A673 (cell line): ENCODE measurements at places on chromosomes 5 and 9.
A peak's percentile ranks its signal among the peaks of the same experiment; 100 is the strongest.

- DNase-seq: no peak
Measured at GRCh38 chr9:90916147-90916734, 114.6 kb downstream of the SYK start.

GRCh38 chr9:69012696-69013381 lies 1.1 kb downstream of the PRKACG start:
- no peak for DNase-seq

- DNase-seq: peak; percentile 29
Measured at GRCh38 chr9:14935964-14936363, 25.7 kb upstream of the FREM1 start.

GRCh38 chr5:123610665-123611405 lies 98.9 kb downstream of the CSNK1G3 start:
- DNase-seq: peak; percentile 65

- DNase-seq: peak; percentile 71
Measured at GRCh38 chr5:50667023-50667652, 701 bp downstream of the PARP8 start.

- DNase-seq: no peak
Measured at GRCh38 chr5:10645671-10646070, 81.8 kb downstream of the ANKRD33B start.

GRCh38 chr9:69745716-69746437 lies 13.9 kb downstream of the PTAR1 start:
- peak; percentile 17 for DNase-seq

DNA sequence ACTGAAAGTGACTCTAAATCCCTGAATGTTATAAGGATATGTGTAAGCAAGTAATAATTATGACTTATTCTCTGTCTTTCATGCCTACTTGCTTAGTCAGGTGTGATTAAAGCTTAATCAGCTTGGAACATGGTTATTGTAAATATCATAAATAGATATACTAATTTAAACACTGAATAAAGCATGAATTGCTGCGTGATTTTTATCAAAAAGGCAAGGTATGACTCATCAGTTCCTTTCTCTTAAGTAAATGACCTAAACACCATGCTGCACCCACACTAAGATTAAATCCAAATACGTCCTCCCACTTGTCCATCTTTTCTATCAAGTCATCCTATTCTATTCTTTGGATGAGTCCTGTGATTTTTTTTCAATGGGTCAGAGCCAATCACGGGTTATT lies 124.6 kb upstream of the MTAP start:
- peak; percentile 0 for DNase-seq

GRCh38 chr9:37364751-37365360 lies 57.6 kb upstream of the GRHPR start:
- no peak for DNase-seq

DNA sequence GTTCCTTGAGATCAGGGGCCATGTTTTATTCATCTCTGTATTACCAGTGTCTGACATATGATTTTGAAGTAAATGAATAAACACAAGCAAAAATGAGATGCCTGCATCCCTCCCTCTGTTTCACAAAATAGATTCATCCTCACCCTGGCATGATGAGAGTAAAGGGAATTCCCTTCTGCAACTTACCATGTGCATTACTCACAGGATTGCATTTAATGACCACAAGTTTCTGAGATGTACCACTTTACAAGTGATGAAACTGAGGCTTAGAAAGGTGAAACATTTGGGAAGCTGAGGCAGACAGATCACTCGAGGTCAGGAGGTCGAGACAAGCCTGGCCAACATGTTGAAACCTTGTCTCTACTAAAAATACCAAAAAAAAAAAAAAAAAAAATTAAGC lies 74.2 kb upstream of the TNFSF8 start:
- no peak for DNase-seq

DNA sequence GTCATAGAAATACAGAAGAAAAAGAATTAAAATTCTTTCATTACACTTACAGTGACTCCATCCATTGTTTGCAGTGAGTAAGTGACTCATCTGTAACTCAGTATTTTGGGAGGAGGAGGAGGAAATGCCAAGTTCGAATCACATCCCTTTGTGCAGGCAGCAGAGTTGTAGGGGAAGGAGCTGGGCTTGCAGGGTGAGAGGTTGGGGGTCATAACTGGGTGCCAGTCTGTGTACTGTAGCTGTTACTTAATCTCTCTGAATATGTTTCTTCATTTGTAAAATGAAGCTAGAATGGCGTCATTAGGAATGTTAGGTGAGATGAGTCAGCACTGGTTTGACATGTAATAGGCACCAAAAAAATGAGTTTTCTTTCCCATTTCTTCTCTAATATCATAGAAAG lies 235.7 kb upstream of the ADAMTSL1 start:
- DNase-seq: no peak

- no peak for DNase-seq
Measured at GRCh38 chr9:30574355-30575151, 1809.9 kb upstream of the ACO1 start.

DNA sequence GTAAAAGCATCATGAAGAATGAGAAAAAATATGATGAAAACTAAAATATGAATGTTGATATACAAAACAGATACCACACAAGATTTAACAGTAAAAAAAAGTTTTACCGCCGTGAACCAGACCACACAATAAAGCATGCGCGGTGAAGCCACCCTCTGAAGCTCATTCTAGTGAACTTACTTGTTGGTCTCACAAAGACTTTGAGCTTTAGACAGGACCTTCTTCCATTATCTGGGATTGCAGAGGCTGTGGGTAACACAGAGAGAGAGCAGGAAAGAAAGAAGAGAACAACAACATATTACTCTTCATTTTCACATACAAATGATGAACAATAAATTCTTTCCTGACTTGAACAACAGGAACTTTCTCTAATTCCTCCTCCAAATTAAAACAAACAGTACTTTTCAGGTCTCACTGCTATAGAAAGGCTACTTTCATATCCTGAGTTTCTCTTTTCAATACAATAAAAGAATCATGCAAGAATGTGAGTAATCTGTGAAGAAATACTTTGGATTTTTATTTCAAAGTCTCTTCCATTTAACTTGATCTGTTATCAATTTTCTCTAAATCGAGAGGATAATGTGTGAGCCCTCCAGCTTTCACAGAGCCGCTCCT lies 283.1 kb downstream of the EFNA5 start:
- no peak for DNase-seq

DNA sequence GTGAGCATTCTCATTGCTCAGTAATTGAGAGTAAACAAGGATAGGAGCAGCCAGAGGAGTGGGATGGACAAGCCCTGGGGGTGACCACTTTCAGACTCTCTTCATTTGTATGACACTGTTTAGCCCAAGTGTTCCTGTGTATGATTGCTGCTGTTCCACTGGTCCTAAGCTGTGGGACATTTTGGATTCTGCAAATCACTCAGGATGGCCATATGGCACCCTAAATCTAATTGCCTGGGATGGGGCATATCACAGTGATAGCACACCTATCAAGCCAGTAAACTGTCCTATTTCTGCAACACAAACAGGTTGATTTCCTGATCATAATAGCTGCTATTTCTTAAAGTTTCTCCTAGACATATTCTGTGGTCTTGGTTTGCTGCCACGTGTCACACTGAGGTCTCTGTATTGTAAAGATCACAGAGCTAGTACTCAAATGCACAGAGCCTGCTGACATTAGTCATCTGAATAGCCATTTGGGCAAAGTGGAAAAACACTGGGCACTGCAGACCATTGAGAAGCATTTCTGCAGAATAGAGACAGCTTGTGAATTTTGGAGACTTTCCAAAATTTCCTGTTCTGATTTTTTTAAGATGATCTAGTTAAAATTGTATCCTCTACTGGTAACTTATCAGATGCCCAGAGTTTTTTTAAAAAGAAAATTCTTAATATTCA lies 320.2 kb downstream of the RFX3 start:
- DNase-seq: no peak

DNA sequence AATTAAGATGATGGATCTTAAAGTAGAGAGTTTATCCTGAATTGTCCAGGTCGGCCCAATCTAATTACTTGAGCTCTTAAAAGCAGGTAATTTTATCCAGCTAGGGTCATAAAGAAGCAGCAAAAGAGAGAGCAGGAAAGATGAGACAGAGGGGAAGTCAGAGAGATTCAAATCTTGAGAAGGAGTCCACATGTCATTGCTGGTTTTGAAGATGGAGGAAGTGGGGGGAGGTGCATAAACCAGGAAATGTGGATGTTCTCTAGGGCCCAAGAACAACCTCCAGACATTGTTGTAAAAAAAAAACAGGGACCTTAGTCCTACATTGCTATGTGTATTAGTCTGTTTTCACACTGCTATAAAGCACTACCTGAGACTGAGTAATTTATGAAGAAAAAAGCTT lies 66.4 kb downstream of the SLCO4C1 start:
- no peak for DNase-seq

DNA sequence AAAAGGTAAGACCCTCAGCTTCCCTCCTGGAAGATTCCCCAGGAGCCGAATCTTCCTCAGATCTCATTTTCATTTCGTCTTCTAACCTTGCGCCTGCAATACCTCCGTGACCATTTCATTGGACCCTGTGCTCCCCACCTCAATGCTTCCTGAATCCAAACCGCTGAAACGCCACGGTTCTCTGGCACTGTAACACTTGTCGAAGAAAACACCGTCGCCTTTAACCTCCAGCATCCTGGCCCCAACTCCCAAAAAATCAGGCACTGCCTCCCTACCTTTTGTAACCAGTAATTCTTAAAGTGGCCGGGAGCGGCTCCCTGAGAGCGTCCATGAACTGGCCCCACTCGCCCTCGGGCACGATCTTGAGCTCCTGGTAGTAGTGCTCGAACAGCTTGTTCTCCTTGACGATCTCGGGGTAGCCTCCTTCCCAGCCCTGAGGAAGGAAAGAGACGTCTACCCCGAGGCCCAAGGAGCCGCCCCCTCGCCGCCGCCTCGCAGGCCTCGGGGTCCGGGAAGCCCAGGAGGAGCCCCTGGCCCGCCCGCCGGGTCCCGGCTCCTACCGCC lies 438 bp downstream of the NSUN2 start:
- DNase-seq: no peak

DNA sequence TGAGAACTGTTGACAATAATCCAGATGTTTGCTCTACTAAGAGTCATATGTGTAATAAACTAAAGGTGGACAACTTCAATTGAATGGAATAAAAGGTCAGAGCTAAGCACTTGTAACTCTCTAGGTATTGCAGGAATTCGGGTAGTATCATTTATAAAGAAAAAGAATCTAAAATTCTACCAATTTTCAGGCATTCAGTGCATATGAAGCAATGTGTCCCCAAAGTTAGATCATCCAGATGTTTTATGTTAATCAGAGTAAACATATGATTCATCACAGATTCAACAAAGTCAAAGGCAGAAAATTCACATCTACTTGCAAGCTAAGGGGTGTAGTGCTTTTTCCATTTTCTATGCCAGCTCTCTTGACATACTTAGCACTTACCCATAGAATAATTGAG lies 477.1 kb downstream of the PDE4D start:
- no peak for DNase-seq
